Cardiac fibroblast (primary cell): ENCODE measurements at places on chromosomes 1 and 21.

DNA sequence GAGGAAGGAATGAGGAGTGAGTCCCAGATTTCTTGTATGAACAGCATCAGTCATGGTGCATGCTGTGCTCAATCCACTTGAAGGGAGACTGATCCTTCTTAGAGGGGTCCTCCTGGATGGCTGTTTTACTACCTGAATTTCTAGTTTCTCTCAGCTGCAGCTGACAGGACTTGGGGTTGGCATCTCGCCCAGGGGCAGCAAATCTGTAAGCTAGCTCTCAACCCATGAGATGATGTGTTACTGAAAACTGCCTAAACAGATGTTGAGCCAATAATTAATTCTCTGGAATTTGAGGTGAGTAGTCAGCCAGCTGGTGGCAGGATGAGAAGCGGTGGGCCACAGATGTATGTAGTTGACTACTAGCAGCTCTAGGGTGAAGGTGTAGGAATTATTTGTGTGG lies 19.6 kb downstream of the BACH1 start:
- peak; percentile 33 for DNase-seq

GRCh38 chr1:229480495-229480894 lies 27.6 kb downstream of the NUP133 start:
- DNase-seq, result no peak

GRCh38 chr1:158007667-158008386 lies 14.4 kb downstream of the KIRREL1 start:
- DNase-seq, result no peak

DNA sequence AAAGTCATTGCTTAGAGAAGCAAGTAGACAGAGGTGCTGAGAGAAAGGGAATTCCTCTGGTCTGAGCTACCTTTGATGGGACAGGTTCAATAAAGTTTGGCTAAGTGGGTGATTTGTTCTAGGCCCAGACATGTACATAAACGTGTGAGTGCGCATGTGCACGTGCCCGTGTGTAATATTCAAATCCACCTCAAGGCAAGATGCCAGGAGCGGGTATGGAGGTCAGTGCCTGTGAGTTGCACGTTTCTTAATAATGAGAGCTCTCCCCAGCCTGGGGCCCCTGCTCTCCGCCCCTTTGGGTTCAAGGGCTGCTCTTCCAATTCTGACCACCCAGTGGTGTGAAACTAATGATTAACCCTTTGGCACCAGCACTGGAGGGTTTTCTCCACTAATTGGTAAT lies 53.8 kb upstream of the LMO4 start:
- no peak for DNase-seq

DNA sequence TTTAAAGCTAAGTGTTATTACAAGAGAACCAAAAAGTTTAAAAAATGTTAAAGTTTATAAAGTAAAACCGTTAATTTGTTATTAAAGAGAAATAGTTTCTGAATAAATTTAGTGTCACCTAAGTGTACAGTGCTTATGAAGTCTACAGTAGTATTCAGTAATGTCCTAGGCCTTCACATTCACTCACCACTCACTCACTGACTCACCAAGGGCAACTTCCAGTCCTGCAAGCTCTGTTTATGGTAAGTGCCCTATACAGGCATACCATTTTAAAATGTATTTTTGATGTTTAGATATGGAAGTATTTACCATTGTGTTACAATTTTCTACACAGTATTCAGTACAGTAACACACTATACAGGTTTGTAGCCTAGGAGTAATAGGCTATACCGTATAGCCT lies 60.1 kb upstream of the GCLM start:
- peak; percentile 55 for DNase-seq

DNA sequence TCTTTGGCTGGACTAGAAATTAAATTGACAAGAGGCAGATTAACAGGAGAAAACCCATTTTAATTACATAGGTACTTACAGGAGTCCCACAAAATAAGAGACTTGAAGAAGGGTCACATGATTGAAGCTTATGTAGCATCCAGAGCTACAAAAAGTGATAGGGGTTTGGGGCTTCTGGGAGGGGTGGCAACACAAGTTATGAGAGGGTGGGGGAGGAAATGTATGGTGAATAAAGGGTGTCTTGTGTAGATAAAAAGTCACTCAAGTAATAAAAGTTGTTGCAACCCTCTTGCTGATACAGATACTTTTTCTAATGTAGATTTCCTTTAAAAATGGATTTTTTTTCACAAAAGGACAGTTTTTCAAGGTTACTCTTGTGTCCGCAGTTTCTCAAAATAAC lies 24.0 kb downstream of the USP25 start:
- no peak for DNase-seq

- no peak for DNase-seq
These were observed 6.0 kb downstream of the TNN start for GRCh38 chr1:175073633-175074032.

GRCh38 chr21:38477226-38477625 lies 21.1 kb downstream of the ERG start:
- no peak for DNase-seq

DNA sequence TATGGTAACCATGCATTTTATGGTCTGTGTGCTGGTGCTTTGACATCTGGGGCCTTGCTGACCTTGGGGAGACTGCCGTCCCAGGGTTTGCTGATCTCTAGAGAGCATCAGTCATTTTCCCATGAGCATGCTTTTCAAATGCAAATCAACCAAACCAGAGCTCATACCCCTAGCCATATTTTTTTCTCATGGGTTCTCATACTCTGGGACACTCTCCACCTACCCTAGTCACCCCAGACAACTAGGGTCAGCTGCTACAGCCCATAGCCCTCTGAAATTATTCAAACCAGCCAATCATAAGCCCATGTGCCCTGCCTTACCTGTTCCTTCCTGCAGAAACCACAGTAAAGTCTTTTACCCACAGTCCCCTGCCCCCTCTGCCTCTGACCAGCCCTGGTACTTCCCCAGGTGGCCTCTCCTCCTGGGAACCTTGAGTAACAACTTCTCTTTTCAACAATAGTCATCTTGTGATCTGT lies 132.0 kb downstream of the MAP3K21 start:
- no peak for DNase-seq
